Inflammatory macrophage treated with lipopolysaccharide for 1 hour (primary cell): ENCODE measurements at places on chromosomes 2 and 18.

DNA sequence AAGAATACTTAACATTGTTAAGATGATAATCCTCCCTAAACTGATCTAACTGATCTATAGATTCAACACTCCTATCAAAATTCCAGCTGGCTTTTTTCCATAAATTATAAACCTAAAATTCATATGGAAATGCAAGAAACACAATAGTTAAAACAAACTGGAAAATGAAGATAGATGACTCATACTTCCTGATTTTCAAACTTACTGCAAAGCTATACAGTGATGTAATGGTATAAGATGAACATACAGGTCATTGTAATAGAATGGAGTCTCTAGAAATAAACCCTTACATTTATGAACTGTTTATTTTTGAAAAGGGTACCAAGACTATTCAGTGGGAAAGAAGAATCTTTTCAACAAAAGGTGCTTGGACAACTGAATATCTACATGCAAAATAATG lies 32.3 kb downstream of the UBXN4 start:
- peak; percentile 45 for DNase-seq

GRCh38 chr2:239312741-239313667 lies 87.8 kb downstream of the HDAC4 start:
- DNase-seq = no peak

GRCh38 chr2:157887946-157888345 lies 11.8 kb upstream of the ACVR1 start:
- DNase-seq = no peak

DNA sequence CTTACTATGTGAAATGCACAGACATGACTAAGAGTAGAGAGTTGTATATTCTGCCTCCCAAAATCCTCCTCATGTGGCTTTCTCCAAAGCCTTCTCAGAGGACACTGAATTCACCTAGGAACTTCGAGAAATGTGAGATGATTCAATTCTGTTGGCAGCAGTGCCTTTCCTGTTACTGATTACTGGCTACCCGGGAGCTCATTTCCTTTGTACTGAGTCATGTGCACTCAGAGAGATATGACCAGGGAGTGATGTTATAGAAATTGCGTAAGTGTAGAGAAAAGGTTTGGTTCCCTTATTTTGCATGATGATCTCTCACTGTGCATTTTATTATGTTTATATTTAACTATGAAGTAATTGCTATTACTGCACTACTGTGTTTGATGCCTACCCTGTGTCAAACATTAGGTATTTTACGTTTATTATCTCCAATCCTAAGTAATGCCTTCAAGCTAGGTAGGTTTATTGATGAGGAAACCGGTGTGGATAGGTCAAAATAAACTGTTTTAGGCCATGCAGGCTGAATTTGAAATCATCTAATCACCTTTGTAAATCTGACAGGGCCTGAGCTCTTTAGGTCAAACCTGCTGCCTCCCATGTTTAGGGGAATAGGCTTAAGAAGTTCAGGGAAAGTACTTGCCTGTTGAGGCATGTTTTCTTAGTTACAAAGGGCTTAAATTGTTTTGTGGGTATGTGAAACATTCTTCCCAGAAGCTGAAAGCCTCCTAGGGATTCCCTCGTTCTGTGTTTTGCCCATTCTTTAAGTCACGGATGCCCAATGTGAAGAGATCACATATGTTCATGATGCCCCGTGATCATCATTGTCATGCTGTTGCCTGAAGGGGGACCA lies 86.8 kb downstream of the FMNL2 start:
- DNase-seq = peak; percentile 97
